ENCODE measurements at places on chromosomes 1 and 21.

DNA sequence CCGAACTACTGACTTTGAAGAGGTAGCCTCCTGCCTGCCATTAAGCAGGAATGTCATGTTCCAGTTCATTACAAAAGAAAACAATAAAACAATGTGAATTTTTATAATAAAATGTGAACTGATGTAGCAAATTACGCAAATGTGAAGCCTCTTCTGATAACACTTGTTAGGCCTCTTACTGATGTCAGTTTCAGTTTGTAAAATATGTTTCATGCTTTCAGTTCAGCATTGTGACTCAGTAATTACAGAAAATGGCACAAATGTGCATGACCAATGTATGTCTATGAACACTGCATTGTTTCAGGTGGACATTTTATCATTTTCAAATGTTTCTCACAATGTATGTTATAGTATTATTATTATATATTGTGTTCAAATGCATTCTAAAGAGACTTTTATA lies 159.8 kb upstream of the SGIP1 start:
- no peak for DNase-seq

DNA sequence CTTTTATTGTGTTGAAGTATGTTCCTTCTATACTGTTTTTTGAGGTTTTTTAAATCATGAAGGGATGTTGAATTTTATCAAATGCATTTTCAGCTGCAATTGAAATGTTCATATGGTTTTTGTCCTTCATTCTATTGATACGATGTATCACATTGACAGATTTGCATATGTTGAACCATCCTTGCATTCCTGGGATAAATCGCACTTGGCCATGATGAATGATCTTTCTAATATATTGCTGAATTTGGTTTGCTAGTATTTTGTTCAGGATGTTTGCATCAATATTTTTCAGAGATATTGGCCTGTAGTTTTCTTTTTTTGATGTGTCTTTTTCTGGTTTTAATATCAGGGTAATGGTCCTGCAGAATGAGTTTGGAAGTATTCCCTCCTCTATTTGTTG lies 214.0 kb downstream of the LMO4 start:
- DNase-seq: no peak

GRCh38 chr21:31538816-31539215 lies 120.7 kb upstream of the SOD1 start:
- DNase-seq: peak; percentile 58

DNA sequence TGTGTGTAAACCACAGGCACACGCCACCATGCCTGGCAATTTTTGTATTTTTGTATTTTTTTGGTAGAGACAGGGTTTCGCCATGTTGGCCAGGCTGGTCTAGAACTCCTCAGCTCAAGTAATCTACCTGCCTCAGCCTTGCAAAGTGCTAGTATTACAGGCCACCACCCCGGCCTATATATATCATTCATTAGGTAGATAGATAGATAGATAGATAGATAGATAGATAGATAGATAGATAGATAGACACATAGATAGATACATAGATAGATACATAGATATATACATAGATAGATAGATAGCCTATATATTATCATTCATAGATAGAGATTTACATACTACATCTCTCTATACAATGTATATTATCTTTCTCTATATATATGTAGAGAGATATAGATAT lies 46.0 kb downstream of the VANGL1 start:
- DNase-seq: no peak

GRCh38 chr1:111628153-111628552 lies 8.6 kb downstream of the RAP1A start:
- no peak for DNase-seq

DNA sequence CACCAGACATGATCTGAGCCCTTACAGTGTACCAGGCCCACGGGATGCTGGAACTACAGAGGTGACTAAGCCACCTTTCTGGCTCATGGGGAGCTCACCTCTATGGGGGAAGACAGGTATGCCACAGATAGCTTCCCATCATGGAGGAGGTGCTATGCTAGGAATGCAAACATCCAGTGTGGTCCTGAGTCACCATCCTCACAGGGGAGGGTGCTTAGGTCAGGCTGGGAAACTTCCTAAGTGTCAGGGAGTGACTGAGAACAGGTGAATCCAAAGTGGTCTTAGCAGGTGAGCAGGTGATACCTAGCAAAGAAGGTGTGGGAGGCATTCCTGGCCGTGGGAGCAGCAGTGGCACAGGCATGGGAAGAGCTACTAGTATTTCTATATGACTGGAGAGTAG lies 8.6 kb upstream of the RASSF5 start:
- no peak for DNase-seq

DNA sequence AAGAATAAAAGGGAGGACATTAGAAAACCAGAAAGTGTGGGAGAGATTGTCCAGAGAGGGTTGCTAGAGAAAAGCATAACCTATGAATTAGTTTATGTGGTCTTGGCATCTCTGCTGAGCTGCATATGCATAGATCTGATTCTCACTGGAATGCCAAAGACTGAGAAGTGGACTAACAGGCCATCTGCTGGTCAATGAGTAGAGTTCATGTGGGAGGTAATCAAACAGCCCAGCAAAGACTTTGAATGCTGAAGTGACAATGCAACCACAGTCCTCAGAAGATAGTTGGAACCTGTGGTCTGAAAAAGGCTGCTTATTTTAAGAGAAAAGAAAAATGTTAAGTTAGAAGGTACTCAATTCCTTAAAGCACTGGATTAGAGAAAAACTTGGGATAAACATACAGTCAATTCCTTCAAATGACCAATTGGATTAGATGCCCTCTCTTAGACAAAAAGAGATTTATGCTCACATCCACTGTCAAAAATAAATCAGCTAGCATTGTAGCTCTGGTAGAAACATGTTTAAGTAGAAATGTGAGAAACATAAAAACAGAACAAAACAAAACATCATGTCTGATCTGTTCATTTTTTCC lies 382.8 kb downstream of the AMY1C start:
- DNase-seq: no peak
